GM13977 (cell line): ENCODE measurements at places on chromosomes 1 and 21.

DNA sequence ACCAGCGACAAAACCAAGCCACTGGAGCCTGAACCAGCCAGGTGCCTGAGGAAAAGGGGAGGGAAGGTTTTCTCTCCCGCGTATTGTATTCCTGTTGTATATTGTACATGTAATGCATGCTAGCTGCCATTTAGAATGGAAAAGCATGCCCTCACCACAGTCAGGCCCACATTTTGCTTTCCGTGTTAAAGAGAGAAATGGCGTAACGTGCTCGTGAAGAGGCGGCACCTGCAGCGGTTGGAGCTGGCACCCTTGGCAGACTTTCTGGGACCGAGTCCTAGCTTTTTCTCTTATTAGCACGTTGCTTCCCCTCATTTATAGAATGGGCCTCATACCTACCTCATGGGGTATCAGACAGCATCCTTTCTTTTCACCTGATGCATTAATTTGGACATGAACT is 135.3 kb upstream of the IRF2BP2 start:
- no peak for DNase-seq

- DNase-seq = no peak
These were observed 250.0 kb downstream of the FOXD2 start for GRCh38 chr1:47687631-47688460.

DNA sequence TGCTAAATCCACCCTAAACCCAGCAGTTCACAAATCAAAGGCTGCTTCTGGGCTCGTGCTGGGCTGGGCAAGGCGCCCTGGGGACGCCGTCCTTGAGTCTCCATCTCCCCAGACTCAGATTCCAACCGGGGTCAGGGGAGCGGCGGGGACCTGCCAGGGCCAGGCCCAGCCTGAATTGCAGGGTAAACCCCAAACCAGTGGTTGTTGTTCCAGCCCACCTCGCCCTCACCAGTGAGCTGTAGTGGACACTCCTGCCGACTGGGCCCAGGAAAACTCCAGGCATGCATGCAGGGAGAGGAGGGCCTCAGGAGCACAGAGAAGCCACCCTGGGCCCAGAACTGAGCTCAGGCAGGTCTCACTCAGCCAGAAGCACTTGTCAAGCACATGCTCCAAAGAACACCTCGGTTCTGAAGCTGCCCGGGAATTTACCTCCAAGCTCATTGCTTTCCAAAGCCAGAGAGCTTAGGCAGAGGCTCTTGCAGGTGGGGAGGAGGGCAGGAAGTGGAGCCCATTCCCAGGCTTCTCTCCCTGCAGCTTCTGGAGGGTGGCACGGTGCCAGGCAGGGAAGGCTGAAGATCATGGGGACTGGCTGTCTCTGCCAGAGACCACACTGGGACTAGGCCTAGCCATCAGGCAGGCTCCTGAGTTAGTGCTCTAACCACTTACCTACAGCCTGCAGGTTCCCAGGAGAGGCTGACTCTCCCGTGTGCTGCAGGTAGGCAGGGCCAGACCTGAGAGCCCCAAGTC is 437.0 kb downstream of the MATN1 start:
- DNase-seq = no peak

DNA sequence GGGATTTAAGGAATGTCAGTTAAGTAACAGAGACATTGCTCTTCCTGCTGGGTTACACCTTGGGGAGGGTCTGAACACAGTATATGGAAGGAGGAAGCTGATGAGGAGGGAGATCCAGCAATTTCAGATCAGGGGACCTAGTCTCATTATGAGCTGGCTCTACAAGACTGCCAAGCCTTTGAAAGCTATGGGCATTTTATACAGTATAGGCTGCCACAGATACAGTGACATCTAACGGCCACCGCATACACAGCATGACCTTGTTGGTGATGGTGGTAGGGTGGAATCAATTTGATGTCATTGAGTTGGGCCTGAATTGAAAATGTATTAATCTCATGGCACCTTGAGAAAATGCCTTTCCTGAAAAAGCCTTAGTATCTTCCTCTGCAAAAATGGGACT is 22.6 kb upstream of the ZP4 start:
- no peak for DNase-seq

GRCh38 chr1:154338875-154339274 is 13.6 kb downstream of the ATP8B2 start:
- DNase-seq = no peak

- DNase-seq = no peak
These were observed 27.2 kb upstream of the BCL10 start for GRCh38 chr1:85303440-85304162.

- no peak for DNase-seq
These were observed 63.9 kb downstream of the USP25 start for GRCh38 chr21:15793550-15794235.

- peak; percentile 90 for DNase-seq
These were observed 6.8 kb downstream of the JMJD4 start for GRCh38 chr1:227728059-227728891.

DNA sequence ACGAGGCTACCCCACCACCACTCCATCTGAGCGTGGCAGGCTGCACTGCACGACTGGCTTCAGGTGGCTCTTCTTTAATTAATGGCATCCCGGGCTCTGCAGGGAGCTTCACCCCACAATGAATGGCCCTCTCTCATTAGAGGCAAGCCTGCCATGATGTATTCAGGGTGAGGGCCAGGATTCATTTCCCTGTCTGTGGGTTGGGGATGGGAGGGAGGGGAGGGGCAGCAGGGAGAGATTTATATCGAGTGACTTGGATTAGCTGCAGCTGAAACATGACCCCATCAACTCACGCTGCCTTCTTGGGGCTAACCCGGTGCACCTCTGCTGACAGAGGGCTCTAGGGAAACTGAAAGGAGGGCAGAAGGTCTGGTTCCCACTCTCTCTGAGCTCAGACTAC is 54.2 kb downstream of the ERI3 start:
- no peak for DNase-seq
